ENCODE measurements at places on chromosomes 2 and 18.

DNA sequence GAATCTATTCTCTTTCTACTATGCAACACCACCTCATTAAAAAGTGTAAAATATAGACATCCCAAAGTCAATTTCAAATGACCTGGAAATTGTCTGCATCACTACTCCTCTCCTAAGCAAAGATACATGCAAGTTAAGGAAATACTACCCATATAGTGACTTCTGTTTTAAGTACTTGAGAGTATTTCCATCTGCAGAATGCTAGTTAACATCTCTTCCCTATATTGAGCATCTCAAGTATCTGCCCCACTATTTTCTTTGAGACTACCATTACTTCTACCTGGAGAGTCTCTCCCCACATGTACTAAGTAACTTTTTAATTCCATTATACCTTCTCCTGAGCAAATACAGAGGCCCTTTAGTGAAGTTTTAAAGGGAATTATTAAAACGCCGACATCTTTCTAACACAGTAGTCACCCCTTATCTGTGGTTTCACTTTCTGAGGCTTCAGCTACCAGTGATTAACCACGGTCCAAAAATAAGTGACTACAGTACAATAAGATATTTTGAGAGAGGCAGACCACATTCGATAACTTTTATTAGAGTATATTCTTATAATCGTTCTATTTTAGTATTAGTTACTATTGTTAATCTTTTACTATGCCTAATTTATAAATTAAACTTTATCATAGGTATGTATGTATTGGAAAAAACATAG, 21.8 kb downstream of the CWC22 start:
- DNase-seq: no peak

DNA sequence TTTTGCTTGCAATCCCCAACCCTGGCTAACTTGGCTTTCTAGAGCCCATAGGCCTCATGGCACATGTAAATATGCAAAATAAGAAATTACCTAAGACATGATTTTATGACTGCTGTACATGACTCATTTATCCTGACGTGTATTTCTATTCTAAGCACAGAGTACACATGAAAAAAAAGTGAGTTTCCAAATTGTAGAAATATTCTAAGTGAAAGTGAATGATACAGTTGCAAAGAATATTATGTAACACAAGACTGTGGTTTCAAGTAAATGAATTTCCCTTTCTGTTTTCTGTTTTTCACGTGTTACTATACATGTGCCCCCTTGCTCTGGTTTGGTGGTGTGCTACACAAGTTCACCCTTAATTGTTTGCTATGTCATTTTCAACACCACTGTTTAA, 162.4 kb downstream of the LRP1B start:
- DNase-seq: no peak

DNA sequence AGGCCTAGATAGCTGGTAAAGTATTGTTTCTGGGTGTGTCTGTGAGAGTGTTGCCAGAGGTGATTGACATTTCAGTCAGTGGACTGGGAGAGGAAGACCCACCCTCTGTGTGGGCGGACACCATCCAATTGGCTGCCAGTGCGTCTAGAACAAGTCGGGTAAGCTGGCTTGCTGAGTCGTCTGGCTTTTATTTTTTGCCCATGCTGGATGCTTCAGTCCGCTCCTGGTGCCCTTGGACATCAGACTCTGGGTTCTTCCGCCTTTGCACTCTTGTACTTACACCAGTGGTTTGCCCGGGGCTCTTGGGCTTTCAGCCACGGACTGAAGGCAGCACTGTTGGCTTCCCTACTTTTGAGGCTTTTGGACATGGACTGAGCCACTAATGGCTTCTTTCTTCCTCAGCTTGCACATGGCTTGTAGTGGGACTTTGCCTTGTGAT, 24.3 kb downstream of the DIS3L2 start:
- DNase-seq: no peak

DNA sequence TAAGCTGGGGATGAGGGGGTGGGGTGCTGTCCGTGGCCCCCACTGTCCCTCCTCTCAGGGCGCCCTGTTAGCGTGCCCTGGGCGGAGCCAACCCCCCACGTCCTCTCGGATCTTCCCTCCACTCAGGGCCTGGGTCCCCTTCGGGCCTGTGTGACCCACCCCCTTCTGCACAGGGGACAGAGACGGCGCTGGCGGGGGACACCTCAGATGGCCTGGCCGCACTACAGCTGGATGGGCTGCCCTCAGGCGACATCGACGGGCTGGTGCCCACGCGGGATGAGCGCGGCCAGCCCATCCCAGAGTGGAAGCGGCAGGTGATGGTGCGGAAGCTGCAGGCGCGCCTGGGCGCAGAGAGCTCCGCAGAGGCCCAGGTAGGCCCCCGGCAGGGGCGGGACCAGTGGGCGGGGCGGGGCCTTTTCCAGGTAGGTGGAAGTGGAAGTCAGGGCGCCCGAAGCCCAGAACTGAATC, 9.9 kb upstream of the KLHL30 start:
- DNase-seq: no peak

GRCh38 chr2:119240311-119241204, 16.9 kb downstream of the STEAP3 start:
- peak; percentile 95 for DNase-seq

GRCh38 chr2:10757814-10758286, 36.4 kb downstream of the ATP6V1C2 start:
- DNase-seq: no peak

DNA sequence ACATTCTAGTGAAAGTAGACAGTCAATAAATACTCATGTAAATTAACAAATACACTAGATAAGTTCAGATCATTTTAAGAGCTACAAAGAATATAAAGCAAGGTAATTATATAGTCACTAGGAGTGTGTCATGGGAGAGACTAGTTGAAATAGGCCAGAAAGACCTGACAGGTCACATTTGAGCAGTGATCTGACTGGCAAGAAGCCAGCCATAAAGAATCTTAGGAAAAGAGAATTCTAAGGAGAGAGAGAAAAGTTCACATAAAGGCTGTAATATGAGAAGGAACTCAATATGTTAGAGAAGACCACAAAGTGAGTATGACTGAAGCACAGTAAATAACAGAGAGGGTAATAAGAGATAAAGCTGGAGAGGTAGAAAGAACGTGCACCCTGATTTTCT, 31.2 kb downstream of the VSNL1 start:
- DNase-seq: no peak

- no peak for DNase-seq
Measured at GRCh38 chr2:232541961-232542714, 2.6 kb downstream of the CHRNG start.

DNA sequence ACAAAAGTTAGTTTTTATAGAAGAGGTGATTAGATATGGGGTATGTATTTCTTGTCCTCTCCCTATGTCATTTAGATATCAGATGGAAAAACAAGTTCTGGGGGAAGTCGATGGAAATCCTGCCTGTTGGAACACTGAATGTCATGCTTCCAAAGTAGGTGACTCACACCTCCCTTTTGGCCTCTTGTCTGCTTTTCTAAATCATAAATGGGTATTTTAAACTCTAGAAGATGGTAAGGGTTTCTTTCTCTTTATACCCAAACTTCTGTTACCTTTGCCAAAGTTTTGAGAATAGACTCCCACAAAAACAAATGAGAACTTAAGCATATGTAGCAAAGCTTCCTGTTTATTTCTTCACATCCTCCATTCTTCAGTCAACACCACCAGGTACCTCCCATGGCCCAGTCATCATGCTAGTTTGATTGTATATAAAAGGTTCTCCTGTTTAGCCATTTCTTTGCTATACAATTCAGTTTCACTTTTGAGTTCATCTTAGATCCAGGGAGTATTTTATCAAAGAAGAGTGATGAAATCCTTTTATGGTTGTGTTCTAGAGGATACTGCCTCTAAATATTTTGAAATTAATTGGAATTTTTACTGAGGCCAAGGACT, 63.9 kb downstream of the PRKRA start:
- no peak for DNase-seq

DNA sequence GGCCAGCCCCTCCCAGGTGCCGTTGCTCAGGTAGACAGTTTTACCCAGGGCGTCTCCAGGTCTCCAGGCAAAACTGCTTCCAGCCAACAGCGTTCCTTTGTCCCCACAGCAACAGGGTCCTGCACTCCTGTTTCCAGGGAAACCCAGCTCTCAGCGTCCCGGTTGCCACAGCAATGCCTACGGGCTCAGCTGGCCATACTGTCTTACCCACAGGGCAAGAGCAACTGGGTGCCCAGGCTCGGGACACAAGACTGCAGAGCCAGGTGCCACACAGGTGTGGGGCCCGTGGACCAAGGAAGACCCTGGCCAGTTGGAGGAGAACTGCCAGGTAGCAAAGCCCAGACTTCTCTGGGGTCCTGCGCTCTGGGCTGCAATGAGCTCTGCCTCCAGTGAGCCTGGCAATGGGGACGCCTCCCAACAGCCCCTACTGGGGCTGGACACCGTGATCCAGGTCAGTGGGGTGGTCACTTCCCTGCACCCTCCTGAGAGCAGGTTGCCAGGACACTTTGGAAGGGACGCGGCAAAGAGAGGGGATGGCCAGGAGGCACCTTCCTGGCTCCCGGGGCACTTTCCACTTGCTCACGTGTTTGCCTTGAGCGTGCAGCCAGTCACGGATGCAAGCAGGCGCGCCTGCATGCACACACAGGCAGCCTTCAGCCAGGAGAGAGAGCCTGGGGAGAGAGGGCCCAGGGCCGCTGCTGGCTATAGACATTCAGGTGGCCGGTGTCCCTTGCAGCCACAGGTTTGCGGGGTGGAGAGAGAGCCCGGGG, at the start of gene CROCC2:
CROCC2 (plus strand) TSS at position 196 of the 770 bp plus-strand sequence; CDS start at position 374, 178 bp downstream.
- DNase-seq: no peak

GRCh38 chr2:205054789-205055188, 509.5 kb downstream of the PARD3B start:
- DNase-seq: no peak

- DNase-seq: no peak
Measured at GRCh38 chr2:141021109-141021508, 1109.7 kb downstream of the LRP1B start.

DNA sequence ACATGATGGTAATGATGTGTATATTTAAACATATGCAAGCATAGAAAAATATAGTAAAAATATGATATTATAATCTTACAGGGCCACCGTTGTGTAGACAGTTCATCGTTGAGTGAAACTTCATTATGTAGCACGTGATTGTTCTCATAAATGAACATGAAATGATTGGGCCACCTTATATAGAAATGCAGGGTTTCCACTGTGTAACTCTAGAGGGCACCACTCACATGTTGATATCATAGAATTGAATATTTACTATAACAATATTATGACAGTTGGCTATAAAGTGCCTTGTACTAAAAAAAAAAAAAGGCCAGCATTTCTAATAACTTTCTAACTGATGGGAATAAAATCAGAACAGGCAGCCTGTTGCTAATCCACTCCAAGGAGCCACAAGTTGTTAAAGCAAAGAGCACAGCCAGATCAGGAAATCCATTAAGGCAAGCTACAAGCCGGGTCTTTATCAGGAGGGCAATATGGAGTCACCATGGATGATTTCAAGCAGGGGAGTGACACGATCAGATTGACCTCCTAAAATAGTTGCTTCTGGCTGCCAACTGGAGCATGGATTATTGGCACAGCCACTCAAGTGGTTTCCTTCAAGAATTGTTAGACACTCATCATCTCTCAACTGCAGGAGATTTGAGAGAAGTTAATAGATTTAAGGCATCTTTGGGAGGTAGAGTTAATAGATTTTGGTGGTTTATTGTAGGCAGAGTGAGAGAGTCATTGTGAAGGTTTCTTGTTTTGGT, 16.7 kb downstream of the IL1F10 start:
- DNase-seq: no peak

- DNase-seq: peak; percentile 11
Measured at GRCh38 chr2:715854-716560, 38.8 kb upstream of the TMEM18 start.

DNA sequence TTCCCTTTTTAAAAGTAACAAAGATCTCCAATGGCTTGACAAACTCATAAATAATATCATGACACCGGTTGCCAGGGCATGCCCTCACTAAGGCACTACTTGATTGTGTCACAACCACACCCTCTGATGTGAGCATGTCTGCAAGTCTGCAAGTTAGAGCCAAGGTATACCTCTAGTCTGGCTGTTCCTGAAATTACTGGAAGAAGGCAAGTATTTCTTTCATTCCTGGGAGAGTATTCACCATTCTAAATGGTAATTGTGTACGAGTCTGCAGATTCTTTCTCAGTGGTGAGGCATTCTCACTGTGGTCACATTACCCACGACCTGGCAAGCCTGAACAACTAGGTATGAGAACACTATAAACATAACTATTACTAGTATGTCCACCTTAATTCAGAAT, 25.7 kb upstream of the RNU4ATAC start:
- DNase-seq: no peak

GRCh38 chr2:233976087-233976486, 58.9 kb downstream of the TRPM8 start:
- DNase-seq: no peak

GRCh38 chr2:241268306-241268705, 47.2 kb downstream of the HDLBP start:
- DNase-seq: no peak

- DNase-seq: no peak
Measured at GRCh38 chr2:219769090-219769910, 141.9 kb downstream of the SLC4A3 start.

GRCh38 chr18:3595369-3596273, 145.6 kb downstream of the TGIF1 start:
- peak; percentile 80 for DNase-seq

GRCh38 chr18:49491857-49492693, 5.0 kb upstream of the C18orf32 start:
- peak; percentile 99 for DNase-seq

DNA sequence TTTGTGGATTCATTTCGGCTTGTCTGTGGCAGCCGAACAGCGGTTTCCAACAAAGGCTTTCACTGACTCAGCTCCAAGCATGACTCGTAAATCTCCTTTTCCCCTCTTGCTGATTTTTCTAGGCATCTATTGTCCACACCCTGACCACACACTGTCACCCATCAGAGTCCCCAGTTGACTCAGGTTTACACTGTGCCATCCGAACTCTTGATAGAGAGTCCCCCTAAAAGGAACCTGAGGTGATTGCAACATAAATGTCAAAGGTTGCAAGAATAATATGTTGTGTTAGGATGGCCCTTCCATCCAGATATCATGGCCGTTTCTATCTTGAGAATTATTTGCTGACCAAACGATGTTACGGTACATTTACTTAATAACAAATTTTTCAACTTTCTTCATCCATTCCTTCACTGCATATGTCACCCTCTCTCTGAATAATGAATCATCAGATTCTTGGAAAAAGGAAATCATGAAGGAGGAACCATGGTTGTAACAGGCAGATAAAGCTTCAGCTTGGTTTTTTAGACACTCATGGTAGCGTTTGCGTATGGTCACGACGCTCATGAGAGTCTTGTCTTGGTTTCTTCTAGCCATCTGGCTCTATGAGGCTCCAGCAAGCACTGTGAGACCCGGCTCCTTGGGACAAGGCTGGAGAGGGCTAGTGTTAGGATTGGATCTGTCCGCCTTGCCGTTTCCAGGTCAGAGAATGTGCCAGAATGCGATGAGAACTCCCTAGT, 72.1 kb downstream of the NPAS2 start:
- no peak for DNase-seq

DNA sequence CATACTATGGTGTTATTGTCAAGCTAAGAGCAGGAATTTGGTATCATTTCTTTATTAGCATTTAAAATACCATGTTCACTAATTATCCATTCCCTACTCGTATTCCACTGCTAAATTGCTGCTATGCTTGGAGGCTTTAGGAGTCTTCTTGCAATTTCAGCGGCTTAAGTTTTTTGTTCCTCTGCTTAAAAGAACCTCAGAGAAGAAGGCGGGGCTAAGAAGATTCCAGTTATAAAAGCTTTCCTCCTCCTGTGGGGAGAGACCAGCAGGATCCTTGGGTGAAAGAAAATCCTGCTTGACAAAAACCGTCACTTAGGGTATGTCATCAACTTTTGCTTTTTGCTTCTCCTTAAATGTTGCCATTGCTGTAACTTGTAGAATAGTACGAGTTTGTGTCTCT, at the start of gene TRPM8:
TRPM8 (plus strand) TSS at position 258 of the 400 bp plus-strand sequence. CDS start 9,165 bp downstream, outside the sequence.
- no peak for DNase-seq

GRCh38 chr2:41950666-41950960, 97.2 kb upstream of the PKDCC start:
- DNase-seq: no peak

All from cerebellar cortex (tissue), 1 donor.